ENCODE measurements at places on chromosomes 2 and 18. TPM values are rescaled to one million over a fixed set of nuclear protein-coding genes. Genes with fewer than 3 reads are reported as not detected.

Gene EIF2AK3
- 13.6 TPM for total RNA-seq

Gene DSG1
- not detected for total RNA-seq

Gene LIMS1
- total RNA-seq = 62.2 TPM

Gene CXCR1
- total RNA-seq = not detected

Gene PAIP2B
- total RNA-seq = 9.0 TPM

Gene KCNS3
- 4.9 TPM for total RNA-seq

Gene EVA1A
- 5.0 TPM for total RNA-seq

Gene PDE11A
- total RNA-seq = 0.92 TPM

Gene PLCL1
- total RNA-seq = 11.6 TPM

DNA sequence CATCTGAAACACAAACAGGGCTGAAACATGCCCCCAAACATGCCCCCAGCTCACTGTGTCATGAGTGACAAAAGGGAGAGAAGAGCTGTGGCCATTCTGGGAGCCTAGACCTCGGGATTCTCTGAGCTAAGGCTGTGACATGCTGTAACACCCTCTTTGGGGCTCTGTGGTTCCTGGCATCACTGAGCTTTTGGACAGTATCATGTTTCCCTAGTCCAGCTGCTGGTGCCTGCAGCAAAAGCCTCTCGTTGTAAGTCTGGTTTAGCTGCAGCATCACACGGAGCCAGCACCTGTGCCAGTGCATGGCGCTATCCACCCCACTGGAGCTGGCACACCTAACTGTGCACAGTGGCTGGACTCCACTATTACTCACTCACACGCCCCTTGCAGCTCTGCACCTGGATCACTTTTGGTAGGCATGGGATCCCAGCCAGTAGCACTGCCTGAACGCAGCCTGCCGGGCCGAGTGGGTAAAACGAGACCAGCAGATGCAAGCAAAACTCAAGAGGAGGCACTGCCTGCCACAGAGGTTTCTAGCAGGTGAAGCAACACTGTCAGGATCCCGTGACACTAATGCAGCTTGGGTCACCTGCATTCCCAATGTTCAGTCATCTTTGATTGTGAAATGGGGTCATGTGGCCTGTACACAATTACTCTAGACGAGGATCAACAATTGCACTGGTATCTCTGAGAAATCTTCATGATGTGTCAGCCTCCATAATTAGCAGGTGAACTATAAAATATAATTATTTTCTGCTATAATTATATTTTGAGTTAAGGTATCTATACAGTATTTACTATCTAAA, 547.2 kb downstream of the ZNF804A start:
- no peak for DNase-seq
- no peaks in the 10 kb centered on the region for H3K4me1 ChIP-seq
- H3K36me3 ChIP-seq = no peaks in the 10 kb centered on the region
- no peaks in the 10 kb centered on the region for H3K27me3 ChIP-seq
- no peak overlapping the region for H3K27ac ChIP-seq

DNA sequence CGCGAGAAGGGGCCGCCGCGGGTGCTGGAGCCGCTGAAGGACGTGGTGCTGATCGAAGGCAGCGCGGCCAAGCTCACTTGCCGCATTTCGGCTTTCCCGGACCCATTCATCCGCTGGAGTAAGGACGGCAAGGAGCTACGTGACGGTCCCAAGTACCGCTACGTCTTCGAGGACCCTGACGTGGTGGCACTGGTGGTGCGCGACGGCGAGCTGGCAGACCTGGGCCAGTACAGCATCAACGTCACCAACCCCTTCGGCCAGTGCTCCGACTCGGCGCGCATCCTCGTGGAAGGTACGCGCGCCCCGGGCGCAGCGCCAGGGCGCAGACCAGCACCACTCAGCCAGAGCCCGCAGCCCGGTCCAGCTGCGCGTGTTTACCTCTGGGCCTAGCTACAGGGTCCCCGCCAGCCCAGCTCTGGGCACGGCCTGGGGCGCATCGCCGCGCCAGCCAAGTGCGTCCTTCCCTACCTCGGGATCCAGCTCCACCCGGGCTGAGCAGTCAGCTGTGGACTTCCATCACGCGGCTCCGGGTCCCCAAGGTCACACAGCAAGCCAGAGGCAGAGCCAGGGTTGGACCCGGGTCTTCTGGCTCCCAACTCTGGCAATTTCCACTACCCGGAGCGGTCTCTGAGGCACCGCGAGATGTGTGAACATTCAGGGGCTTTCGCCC, 1.7 kb upstream of the GMPPA start:
- H3K27me3 ChIP-seq = no peaks in the 10 kb centered on the region
- H3K4me1 ChIP-seq = peaks cover 3% of the 10 kb centered on the region
- H3K36me3 ChIP-seq = no peaks in the 10 kb centered on the region
- DNase-seq = peak; percentile 54
- peak overlapping the region; percentile 80 for H3K27ac ChIP-seq
- H3K4me3 ChIP-seq = peak overlapping the region; percentile 8

- H3K4me3 ChIP-seq = no peak overlapping the region
- H3K4me1 ChIP-seq = no peaks in the 10 kb centered on the region
- H3K27me3 ChIP-seq = no peaks in the 10 kb centered on the region
- no peak overlapping the region for H3K27ac ChIP-seq
- DNase-seq = no peak
- H3K36me3 ChIP-seq = no peaks in the 10 kb centered on the region
Observed at GRCh38 chr2:138652378-138652777, 127.8 kb downstream of the NXPH2 start.

GRCh38 chr2:233976690-233977294, 59.6 kb downstream of the TRPM8 start:
- no peaks in the 10 kb centered on the region for H3K36me3 ChIP-seq
- no peaks in the 10 kb centered on the region for H3K27me3 ChIP-seq
- H3K4me1 ChIP-seq = no peaks in the 10 kb centered on the region
- H3K4me3 ChIP-seq = no peak overlapping the region
- no peak overlapping the region for H3K27ac ChIP-seq
- DNase-seq = no peak

DNA sequence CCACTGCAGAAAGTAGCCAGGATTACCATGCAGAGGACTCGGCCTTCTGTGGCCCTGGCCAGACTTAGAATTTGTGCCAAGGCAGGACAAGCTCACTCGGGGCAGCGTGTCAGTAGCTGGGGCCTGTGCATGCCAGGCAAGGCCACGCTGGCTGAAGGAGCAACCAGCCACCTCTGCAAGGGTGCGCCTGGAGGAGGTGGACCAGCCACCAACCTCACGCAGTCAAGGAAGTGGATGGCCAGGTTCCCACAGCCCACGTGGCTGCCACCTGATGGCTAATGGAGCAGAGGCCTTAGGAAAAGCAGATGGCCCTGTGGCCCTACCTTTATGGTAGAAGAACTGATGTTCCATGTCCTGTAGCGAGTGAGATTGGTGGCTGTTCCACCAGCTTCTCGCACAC, 107.9 kb downstream of the CCDC74A start:
- no peak overlapping the region for H3K27ac ChIP-seq
- H3K4me1 ChIP-seq = no peaks in the 10 kb centered on the region
- H3K27me3 ChIP-seq = no peaks in the 10 kb centered on the region
